ENCODE measurements at places on chromosomes 2 and 18.

- DNase-seq = no peak
Observed at GRCh38 chr2:96527286-96528005, 9.1 kb upstream of the ARID5A start.

DNA sequence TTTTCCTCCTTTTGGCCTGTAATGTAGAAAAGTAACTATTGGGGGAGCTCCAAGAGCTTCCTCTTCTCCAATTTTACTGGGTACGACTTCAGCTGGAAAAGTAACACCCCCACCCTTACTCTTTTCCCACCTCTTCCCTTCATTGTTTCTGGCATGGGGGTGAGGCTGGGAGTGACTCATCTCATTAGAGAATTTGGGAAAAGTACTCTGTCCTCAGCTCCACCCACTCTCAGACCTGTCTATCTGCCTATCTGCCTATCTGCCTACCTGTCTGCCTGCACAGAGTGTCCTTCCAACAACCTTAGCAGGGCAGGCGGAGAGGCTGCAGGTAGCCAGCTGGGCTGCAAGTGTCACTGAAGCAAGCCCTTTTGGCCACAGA, 93.6 kb downstream of the EPHA4 start:
- DNase-seq = peak; percentile 18

DNA sequence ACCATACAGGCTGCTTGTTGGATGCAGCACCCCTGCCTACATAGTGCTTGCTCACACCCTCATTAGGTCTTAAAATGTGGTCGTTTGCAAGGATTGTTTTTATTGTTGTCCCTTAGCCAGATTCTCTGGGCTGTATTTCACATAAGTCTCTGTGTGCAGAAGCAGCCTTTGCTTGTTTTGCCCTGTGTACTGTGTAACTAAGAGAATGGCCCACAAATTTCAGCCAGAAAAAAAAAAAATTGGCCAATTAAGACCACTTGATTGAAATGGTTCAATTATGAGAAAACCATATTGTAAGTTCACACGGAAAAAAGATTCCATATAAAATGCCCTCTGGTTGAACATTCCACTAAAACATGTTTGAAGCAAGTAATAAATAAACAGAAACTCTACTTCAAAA, 377.1 kb upstream of the SOX11 start:
- no peak for DNase-seq

GRCh38 chr2:111627256-111627655, 256.7 kb downstream of the ANAPC1 start:
- no peak for DNase-seq

- DNase-seq = no peak
Observed at GRCh38 chr2:39528701-39529100, 91.6 kb upstream of the MAP4K3 start.

DNA sequence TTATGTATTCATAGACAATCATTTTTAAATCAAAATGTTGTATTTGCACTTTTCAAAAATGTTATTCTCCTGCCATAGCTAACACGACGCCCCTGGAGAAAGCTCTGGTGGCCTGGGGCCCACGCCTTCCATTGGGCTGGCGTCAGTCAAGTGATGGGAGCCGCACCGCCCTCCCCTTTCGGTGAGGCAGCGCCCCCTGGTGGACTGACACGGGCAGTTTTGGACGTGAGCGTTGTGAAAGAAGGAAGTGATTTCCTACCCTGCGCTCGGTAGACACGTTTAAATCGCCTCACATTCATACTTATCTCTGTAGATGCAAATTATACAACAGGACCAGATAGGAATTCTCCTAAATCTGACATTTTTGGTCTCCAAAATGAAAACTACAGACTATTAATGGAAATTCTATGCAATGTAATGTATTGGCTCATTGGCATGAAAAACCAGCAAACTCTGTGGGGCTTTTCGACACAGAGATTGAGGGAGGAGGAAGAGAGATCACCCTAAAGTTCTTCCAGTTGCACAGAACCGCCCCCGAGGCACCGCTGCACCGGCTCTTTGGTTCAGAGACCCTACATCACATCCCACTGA, 326.2 kb upstream of the SOX11 start:
- DNase-seq = peak; percentile 56

DNA sequence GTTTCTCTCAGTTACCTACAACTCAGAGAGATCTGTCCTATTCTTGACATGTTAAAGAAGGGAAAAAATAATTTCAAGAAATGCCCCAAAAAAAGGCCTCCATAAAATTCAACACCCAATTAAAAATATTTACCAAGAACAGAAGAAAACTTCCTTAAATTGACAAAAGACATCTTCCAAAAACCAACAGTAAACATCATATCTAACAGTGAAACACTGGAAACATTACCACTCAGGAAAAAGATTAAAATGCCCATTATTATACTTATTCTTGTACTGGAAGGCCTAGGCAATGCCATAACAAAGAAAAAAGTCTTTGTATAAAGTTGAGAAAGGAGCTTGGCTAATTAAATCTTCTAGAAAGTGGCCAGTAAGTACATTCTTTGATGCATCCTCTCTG, 7.2 kb downstream of the DTNB start:
- no peak for DNase-seq

- peak; percentile 64 for DNase-seq
Observed at GRCh38 chr18:35756506-35757117, 175.1 kb downstream of the GALNT1 start.

GRCh38 chr2:128732976-128733431, 414.3 kb upstream of the HS6ST1 start:
- no peak for DNase-seq

- peak; percentile 24 for DNase-seq
Observed at GRCh38 chr2:39118786-39119499, 1.9 kb downstream of the SOS1 start.

DNA sequence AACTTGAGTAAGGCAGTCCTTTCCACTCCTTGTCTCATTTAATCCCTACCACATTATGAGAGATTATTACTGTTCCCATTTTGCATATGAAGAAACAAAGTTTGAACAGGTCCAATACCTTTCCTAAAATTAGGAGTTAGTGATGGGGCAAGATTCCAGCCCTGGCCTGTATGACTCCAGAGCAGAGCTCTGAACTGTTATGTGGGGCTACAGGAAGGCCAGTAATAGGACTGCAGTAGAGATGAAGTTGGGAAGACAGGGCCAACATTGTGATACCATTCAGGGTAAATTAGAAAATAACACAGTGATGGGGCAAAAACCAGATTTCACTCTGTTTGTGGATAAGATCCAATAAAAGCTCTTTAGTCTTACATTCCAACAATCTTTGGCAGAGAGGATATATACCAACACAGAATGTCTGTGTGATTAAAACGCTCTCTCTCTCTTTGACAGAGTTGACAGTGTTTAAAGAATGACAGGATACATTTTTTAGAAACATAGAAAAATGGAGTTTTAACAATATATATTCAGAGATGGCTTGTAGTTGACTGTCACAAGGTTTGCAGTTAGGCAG, 22.7 kb downstream of the KATNAL2 start:
- no peak for DNase-seq

GRCh38 chr18:69718912-69719547, 228.6 kb downstream of the CD226 start:
- DNase-seq = no peak

DNA sequence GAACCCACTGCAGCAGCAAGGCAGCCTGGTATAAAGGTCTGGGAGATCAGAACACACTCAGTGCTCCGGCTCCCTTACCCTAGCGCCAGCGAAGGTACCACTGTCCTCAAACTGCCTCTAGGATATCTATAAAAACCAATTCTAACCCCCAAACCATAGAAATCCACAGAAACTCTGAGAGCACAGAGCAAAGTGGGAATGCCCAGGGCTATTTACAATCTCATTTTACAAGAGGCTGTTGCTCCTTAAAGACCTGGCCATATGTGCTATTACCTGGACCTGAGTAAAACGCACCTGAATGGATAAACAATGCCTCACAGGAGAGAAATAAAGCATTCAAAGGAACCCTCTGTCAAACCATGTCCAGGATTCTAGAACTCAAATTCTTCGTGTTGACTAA, 4.3 kb downstream of the STK39 start:
- DNase-seq = no peak

GRCh38 chr2:42340938-42341636, 19.9 kb downstream of the COX7A2L start:
- DNase-seq = no peak

DNA sequence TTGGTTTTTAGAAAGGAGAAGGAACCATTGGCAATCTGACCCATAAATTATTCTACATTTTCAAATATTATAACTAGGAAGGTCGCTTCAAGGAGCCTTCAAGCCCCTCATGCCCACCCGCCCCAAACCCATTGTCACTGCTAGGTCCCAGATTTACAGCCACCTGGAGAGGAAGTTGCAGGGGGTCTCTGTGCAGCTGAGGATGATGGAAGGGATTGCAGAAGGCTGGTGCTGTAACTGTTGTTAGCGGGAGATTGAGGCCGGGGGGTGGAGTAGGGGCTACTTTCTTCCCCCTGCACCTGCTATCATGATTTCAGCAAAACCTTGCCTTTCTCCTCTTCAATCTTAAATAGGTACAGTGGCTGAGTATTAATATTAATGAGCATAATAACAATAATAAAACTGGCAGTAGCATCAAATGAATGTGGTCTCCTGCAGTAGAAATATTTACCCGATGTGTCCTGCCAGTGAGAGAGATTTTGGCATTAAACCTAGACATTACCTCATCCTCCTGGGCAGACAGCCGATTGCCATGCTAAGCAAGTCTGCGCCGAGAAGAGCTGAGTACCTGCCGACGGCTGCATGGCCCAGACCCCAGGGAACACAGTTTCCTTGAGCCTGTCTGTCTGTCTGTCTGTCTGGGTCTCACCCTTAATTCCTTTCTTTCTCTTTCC, 225.4 kb downstream of the FAM210A start:
- DNase-seq = peak; percentile 85

DNA sequence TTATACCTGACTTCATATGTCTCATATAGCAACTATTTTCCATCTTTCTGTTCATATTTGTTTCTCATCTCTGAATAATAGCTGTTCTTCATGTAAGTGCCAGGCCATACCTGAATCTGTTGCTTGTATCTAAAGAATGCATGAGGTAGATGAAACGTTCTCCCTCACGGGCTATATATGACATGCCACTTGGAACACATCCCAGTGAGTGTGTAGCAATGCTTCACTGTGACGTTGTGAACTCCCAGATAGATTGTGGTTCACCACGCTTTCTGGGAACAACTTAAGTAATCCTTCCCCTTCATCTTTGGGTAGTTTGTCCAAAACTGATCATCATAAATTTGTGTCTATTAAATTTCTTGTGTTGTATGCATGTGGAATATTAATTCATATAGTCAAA, 60.1 kb downstream of the RDH14 start:
- no peak for DNase-seq

- DNase-seq = no peak
Observed at GRCh38 chr2:230658877-230659652, 53.6 kb upstream of the CAB39 start.

DNA sequence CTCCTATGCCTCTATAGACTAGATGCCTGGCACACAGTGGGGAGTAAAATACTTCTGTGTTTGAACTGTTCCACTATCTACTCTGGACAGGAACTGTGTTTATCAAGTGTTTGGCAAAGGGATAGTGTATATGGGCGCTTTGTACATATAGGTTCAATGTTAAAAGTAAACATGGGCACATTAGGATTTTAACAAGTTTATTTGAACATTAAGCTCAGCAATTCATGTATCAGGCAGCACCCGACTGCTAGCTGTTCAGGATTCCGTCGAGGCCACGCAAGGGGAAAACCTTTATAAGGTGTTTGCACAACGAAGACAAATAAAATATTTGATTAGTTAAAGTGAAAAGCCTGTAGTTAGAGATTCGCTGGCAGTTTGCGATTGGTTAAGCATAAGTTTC, 43.4 kb upstream of the ROCK2 start:
- no peak for DNase-seq

DNA sequence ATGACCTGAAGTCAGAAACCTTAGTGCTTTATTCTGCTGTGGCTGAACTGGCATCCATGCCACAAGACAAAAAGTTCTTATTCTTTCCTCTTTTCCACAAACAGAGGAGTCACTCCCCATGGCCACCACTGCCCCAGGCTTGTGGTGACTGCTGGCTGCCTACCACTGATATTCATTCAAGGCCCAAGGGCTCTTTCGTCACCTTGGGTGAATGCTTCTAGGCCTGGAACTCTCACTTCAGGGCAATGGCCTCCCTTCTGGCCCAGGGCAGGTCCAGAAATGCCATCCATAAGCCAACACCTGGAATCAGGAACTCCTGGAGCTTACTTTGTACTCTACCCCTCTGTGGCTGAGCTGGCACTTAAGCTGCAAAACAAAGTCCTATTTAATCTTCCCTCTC, 109.8 kb downstream of the NAT8 start:
- DNase-seq = no peak
